Effector memory CD8-positive, alpha-beta T cell (primary cell): ENCODE measurements at places on chromosomes 12 and 14.

DNA sequence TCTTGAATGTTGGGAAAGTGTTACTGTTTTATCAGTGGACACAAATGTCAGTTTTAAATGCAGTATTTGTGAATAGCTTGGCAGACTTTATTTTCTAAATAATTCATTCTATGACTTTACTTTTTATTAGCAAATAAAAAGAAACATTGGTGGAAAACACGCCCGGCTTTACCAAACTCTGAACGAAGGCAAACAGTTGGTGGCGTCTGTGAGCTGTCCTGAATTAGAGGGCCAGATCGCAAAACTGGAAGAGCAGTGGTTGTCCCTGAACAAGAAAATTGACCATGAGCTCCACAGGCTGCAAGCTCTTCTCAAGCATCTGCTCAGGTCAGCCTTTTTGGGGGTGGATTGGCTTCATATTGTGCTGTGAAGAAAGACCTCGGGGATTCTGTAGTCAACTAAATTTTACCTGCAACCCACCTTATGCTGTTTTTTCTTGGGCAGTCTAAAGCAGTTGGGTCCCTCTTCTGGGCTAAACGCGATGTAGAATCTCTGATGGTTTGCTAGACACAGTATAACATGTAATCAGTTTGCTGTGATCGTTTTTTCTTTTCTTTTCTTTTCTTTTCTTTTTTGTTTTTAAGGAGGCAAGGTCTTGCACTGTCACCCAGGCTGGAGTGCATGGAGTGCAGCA lies 156.4 kb downstream of the ESR2 start:
- no peak for DNase-seq

DNA sequence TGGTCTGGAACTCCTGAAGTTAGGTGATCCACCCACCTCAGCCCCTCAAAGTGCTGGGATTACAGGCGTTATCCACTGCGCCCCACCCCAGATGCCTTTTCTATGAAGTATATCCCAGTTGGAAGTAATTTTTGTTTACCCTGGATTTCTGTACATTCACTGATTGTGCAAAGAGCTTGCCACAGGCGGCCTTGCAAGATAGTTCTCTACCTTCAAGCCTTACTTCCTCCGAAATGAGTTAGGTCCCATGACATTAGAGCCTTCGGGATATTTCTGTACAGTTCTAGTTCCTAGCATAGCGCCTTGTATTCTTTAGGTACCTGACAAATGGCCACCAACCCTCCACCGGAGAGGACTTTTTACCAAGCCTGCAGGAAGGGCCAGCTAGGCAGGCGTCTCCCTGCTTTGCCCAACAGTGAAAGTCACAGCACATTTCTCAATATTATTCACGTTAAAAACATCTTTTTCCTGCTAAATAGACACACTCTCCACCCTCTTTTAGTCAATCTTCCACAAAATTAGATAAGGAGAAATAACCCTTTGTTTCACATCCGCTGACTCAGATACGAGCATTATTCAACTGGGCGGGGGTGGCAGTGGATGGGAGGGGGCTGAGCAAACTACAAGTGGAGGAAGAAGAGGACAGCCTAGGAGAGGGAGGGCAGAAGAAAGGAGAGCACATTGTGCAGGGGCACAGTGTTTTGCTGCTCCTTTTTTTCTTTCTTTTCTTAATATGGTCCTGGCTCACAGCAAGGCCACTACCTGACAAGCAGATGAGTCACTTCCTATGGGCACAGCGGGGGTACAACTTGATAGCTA lies 40.0 kb upstream of the CAPRIN2 start:
- DNase-seq = no peak

DNA sequence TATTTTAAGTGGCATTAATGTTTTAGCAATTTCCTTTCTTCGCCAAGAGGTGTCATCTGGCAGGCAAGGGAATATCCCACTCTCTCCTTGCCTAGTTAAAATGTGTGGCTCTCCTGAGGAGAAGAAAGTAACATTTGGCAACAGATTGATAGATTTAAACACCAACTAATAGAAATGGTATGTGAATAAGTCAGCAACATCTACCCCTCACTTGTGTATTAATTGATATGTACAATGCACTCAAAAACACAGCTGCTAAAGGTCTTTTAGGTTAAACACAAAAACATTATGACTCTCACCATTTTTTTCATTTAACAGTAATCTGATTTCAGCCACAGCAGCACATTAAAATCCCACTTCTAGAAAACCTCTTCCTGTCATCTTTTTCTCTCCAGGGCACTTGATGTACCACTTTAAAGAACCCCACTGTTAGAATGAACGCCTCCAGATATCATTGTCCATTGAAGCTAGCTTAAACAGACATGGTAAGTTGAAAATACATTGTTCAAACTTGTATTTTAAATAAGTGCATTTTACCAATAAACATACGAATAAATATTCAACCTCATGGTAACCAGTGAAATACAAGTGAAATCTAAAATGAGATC lies 151.7 kb downstream of the RPAP3 start:
- no peak for DNase-seq

DNA sequence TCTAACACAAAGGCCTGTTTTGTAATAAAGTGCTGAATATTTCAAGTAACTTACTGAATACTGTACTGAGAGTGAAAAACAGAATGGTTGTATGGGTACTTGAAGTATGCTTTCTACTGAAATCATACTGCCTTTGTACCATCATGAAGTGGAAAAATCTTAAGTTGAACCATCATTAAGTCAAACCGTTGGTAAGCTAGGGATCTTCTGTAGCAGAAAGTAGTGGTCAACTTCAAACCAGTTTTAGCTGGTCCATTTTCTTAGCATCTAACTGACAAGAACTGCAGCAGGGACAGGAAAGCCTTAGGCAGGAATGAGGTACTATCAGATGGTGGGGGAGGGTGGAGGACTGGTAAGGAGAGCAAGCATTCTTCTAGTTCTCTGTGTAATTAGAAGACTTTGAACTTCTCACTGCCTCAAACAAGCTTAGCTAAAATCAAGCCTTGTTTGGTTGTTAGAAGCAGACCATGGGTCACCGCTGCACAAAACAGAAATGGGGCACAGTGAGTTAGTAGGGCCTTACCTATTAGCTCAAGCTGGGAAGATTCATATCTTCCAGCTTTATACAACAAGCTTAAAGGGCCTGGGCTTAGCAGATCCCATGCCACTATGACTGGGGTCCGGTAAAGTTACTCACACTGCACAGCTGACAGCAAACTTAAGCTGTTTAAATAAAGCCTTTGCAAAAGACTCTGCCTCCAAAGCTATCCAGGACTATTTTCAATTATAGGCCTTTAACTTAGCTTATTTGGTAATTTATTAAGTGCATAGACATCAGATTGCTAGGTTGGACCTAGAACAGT lies 73.8 kb downstream of the ACADS start:
- DNase-seq = no peak

- no peak for DNase-seq
These were observed 957.5 kb downstream of the SLC6A15 start for GRCh38 chr12:83954956-83955601.

DNA sequence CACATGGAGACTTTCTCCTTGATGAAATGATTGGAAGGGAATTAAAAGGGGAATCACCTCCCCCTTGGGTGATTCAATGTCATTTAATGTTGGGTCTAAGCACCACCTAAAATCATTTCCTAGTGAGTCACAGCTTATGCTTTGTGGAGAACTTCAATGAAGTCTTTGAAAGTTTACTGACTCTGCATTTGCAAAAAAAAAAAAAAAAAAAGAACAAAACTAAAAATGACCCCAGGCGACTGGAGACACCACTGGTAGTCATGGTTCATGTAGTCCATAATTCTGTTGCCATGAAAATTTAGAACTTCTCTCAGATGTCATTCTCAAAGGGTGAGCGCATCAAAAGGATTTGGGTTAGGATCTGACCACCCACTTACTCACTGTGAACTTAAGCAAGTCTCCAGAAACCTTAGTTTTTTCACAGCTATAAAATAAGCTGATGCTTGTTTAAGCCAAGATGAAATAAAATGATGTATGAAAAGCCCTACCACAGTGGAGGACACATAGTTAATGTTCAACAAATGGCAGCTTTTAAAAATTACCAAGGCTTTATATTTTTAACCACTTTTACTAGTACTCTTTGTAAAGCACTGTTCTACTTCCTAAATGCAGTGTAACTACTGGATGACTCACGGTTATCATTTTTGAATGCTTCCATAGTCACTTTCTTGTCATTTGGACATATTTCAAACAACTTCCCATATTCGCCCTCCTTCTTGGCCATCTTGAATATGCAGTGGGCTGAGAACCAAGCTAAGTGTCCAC lies 18.1 kb upstream of the KSR2 start:
- no peak for DNase-seq

GRCh38 chr14:89851106-89851505 lies 103.4 kb downstream of the EFCAB11 start:
- no peak for DNase-seq

GRCh38 chr14:49992448-49992847 lies 99.6 kb downstream of the ARF6 start:
- DNase-seq = no peak

DNA sequence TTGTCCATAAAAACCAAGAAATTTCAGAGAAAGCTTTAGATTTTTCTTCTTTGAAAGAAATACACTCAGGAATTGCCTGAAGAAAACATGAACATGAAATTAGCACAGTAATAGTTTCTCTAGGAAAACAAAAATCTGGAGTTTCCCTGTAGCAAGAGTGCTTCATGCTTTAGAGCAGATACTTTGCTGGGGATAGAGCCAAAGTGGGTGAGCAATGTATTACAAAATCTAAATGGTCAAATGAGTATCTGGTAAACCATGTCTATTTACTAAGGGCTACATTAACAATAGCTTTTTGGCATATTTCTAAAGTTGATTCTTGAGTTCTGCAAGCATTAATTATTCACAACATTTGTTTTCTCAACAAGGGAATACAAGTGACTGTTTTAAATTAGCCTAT lies 26.2 kb downstream of the AVPR1A start:
- DNase-seq = no peak

GRCh38 chr14:89619596-89619995 lies 202.6 kb upstream of the FOXN3 start:
- no peak for DNase-seq
